Stimulated activated CD8-positive, alpha-beta memory T cell treated with anti-CD3 and anti-CD28 coated beads, Interleukin-4, amount 100 ng/mL, for 1 hour (primary cell): ENCODE measurements at places on chromosomes 7 and 10.

GRCh38 chr10:86979296-86979818 lies 11.1 kb downstream of the ADIRF start:
- no peak for DNase-seq

GRCh38 chr10:3169271-3169670 lies 3.3 kb downstream of the PITRM1 start:
- DNase-seq, result no peak

GRCh38 chr10:1605999-1606940 lies 131.1 kb downstream of the ADARB2 start:
- DNase-seq, result no peak

GRCh38 chr7:68904630-68905029 lies 693.6 kb upstream of the AUTS2 start:
- no peak for DNase-seq
